T-cell (primary cell): ENCODE measurements at places on chromosomes 5 and 9. TPM values are rescaled to one million over a fixed set of nuclear protein-coding genes. Genes with fewer than 3 reads are reported as not detected.

EPB41L4B gene
- total RNA-seq: 0.16 TPM

DNA sequence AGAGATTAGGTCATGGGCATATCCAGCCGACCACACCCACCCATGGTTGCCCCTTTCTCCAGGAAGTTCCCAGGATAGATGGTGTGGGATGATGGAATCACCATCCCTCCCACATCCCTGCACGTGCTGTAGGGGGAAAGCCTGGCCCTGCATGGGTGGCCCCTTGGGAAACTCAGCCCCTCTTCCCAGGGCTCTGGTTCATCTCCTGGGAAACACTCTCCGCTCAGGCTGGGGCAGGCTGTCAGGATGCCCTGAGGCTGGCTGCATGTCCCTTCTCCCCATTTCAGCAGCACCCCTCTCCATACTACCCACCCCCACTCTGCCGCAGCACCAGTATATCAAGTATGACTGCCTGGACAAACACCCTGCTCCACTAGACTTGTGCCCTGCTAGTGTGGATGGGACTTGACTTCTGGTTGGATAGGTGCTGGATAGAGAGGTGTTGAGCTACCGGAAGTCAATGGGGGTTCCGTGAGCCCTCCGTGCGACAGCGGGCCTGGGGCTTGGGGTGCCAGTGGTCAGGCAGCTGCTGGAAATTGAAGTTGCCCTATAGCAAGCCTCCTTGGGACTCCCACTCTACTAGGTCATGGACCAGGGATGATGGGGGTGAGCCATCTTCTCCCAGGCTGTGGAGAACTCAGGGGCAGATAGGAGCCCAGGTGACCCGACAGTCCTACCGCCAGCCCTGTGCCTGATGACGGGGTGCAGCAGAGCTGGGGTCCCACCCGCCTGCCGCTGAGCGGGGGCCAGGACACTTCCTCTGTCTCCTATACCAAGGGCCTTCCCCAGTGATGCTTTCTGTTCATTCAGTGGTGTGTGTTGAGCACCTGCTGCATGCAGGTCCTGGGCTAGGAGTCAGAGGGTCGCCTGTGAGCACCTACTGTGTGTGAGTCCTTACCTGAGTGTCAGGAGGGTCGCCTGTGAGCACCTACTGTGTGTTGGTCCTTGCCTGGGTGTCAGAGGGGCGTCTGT is 69.4 kb upstream of the COL5A1 start:
- H3K27me3 ChIP-seq: peaks cover 17% of the 10 kb centered on the region
- H3K4me3 ChIP-seq: no peak overlapping the region
- no peak overlapping the region for H3K27ac ChIP-seq
- no peaks in the 10 kb centered on the region for H3K36me3 ChIP-seq
- no peak for DNase-seq

HMMR gene
- 0.84 TPM for total RNA-seq

SSNA1 gene
- 64.0 TPM for total RNA-seq

GRCh38 chr9:21817176-21817575 is 14.7 kb downstream of the MTAP start:
- no peak overlapping the region for H3K27ac ChIP-seq
- DNase-seq: no peak
- H3K4me1 ChIP-seq: peaks cover 11% of the 10 kb centered on the region
- no peaks in the 10 kb centered on the region for H3K27me3 ChIP-seq

DNA sequence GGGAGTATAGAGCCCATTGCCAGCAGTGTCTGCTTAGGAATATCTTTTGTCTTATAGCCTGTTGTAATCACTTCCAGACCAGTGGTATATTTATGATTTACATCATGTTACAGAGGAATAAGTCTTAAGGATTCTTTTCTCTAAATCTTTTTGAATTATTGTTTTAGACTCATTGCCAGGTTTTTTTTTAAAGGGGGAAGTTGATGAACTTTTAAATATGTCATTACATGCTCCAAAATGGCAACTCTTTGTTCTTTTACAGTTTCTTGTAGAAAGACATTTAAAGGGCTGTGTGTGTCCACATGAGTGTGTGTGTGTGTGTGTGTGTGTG is 59.4 kb upstream of the NFIB start:
- no peaks in the 10 kb centered on the region for H3K27me3 ChIP-seq
- no peaks in the 10 kb centered on the region for H3K4me1 ChIP-seq

DNA sequence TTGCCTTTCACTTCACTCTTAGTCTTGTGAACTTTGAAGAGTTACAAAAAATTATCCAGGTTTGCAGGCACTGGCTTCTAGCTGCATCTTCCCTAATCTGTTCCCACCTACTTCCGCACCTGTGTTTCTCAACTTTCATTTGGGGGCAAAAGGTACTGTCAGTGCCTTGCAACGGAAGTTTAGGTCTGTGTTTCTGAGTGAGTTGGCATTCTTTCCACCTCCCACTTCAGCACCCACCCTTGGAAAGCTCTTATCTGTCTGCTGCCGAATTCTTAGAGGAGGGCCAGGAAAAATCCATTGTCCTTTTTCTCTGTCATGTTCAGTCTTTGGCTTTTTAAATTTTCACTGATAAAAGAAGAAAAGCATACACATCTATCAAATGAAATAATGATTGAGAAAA is 89.7 kb upstream of the RASGRF2 start:
- no peak overlapping the region for H3K27ac ChIP-seq
- H3K4me1 ChIP-seq: no peaks in the 10 kb centered on the region
- DNase-seq: no peak

- no peaks in the 10 kb centered on the region for H3K27me3 ChIP-seq
- H3K27ac ChIP-seq: no peak overlapping the region
- no peaks in the 10 kb centered on the region for H3K36me3 ChIP-seq
- H3K4me1 ChIP-seq: no peaks in the 10 kb centered on the region
- no peak for DNase-seq
These were observed 619.7 kb upstream of the ARRDC3 start for GRCh38 chr5:92002721-92003274.

GRCh38 chr5:133696006-133696584 is 83.8 kb upstream of the FSTL4 start:
- no peaks in the 10 kb centered on the region for H3K4me1 ChIP-seq
- H3K27me3 ChIP-seq: peaks cover 19% of the 10 kb centered on the region
- no peaks in the 10 kb centered on the region for H3K36me3 ChIP-seq
- no peak for DNase-seq
- H3K27ac ChIP-seq: no peak overlapping the region

GRCh38 chr5:138605254-138605972 is 30.2 kb upstream of the HSPA9 start:
- peaks cover 48% of the 10 kb centered on the region for H3K27me3 ChIP-seq
- no peak overlapping the region for H3K4me3 ChIP-seq
- no peak for DNase-seq
- H3K27ac ChIP-seq: no peak overlapping the region
- H3K4me1 ChIP-seq: peaks cover 4% of the 10 kb centered on the region

DNA sequence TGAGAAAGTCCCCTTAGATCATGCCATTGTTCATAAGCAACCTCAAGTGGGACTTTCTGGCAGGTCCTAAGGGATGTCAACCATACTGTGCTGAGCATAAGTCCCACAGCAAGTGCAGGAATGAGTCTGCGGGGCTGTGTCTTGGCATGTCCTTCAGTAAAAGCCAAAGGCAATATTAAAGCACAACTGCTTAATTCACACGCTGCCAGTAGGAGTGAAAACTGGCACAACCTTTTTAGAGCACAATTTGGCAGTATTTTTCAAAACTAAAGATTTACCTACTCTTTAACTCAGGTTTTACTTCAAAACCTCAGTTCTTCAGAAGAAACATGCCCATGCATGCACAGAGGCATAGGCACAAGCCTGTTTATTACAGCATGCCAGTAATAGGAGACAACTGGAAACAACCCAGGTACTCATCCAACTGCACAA is 24.4 kb upstream of the SMAD5 start:
- H3K27me3 ChIP-seq: peaks cover 12% of the 10 kb centered on the region
- H3K4me1 ChIP-seq: no peaks in the 10 kb centered on the region
- DNase-seq: no peak
- no peak overlapping the region for H3K4me3 ChIP-seq

SLC45A2 gene
- not detected for total RNA-seq

DNA sequence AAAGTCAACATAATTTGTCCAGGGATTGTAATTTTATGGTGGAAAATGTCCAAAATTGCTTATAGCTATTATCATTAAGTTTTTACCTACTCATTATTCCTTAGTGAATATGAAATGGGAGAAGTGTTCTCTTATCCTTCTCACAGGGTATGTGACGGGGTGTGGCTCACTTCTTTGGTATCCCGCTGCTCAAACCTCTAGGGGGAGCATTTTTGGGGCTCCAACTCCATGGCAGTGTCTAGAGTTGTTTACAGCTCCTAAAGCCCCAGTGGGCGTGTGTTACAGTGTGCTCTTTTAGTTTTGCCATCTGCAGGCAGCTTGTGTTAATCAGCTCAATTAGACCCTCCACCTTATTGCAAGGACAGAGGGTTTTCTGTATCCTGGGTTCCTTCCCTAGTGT is 89.4 kb downstream of the CDKN2A start:
- no peak overlapping the region for H3K4me3 ChIP-seq
- no peak for DNase-seq
- H3K4me1 ChIP-seq: no peaks in the 10 kb centered on the region

GRCh38 chr9:125529107-125529506 is 177.9 kb downstream of the MAPKAP1 start:
- H3K27ac ChIP-seq: no peak overlapping the region
- DNase-seq: no peak
- no peaks in the 10 kb centered on the region for H3K36me3 ChIP-seq
- H3K4me1 ChIP-seq: peaks cover 5% of the 10 kb centered on the region
- H3K4me3 ChIP-seq: no peak overlapping the region

DNA sequence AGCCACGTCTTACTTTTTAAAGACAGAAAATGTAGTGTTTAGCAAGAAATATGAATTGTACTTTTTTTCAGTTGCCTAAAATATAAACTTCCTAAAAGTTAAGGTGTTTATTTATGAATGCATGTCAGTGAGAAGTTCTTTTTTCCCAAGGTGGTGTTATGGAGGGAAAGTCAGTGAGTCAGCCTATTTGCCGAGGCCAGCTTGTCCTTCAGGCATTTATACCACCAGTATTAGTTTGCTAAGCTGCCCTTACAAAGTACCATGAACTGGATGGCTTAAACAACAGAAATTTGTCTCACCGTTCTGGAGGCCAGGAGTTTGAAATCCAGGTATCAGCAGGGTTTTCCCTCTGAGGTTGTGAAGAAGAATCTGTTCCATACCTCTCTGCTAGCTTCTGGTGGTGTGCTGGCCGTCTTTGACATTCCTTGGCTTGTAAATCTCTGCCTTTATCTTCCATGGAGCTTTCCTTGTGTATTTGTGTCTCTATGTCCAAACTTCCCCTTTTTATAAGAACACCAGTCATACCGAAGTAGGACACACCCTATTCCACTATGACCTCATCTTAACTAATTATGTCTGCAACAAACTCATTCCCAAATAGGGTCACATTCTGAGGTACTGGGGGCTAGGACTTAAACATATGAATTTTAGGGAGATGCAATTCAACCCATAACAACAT is 38.4 kb downstream of the PRKACG start:
- H3K27me3 ChIP-seq: no peaks in the 10 kb centered on the region
- H3K36me3 ChIP-seq: no peaks in the 10 kb centered on the region
- no peak for DNase-seq
- peaks cover 14% of the 10 kb centered on the region for H3K4me1 ChIP-seq

DNA sequence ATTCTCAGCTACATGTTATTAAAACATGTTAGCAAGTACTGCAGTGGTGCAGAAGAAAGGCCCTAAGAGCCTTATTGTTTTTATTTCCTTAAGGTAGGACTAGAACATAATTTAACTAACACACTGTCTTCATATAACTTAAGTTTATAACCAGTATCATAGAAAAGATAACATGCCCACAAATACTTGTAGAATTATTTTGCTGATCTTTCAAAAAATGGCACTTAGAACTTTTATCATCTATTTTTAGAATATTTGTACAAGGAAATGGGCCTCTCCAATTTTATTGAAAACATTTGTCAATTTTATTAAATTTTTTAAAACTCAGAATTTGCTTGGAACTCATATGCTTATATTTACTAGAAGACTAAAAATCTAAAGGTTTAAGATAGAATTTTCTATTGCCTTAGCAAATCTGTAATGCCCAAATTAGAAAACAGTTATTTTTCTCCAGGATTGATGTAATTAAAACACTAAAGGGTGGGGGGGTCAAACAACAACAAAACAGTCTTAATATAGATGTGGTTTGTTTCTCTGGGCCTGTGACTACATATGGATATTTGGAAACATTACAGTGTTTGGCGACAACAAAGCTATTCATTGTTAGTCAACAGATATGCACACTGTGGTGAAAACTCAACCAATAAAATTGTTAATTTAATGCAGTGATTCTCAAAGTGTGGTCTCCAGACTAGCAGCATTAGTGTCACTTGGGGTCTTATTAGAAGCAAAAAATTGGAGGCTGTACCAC is 360.4 kb downstream of the PDE4D start:
- no peak overlapping the region for H3K27ac ChIP-seq
- H3K27me3 ChIP-seq: no peaks in the 10 kb centered on the region
- DNase-seq: no peak
- no peaks in the 10 kb centered on the region for H3K4me1 ChIP-seq

ANKRD31 gene
- 1.3 TPM for total RNA-seq

GRCh38 chr5:135998889-135999288 is 29.9 kb upstream of the TGFBI start:
- no peaks in the 10 kb centered on the region for H3K36me3 ChIP-seq
- DNase-seq: no peak
- no peaks in the 10 kb centered on the region for H3K4me1 ChIP-seq
- no peaks in the 10 kb centered on the region for H3K27me3 ChIP-seq
- no peak overlapping the region for H3K27ac ChIP-seq

DNA sequence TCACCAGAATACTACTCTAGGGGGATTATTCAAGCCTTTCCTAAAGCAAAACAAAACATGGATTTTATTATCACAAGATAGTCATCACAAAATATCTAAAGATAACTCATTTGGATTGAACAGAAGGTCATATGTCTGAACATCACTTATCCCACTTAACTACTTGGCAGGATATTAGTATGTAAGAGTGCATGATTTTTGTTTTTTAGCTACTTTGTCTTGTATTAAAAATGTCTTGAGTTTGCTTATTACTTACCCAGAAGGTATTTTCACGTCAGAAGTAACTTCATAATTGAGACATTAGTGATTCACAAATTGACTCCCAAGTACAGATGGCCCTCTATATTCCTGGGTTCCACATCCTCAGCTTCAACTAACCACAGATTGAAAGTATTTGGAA is 113.8 kb downstream of the TLE4 start:
- no peaks in the 10 kb centered on the region for H3K27me3 ChIP-seq
- H3K27ac ChIP-seq: no peak overlapping the region
- DNase-seq: no peak
- H3K4me1 ChIP-seq: no peaks in the 10 kb centered on the region

ZNF883 gene
- total RNA-seq: 0.79 TPM

PCDHA13 gene
- total RNA-seq: not detected

GRCh38 chr9:118273048-118273447 is 568.8 kb downstream of the TLR4 start:
- no peak for DNase-seq
- no peaks in the 10 kb centered on the region for H3K4me1 ChIP-seq
- H3K4me3 ChIP-seq: no peak overlapping the region
- H3K27ac ChIP-seq: no peak overlapping the region

- no peak overlapping the region for H3K4me3 ChIP-seq
- H3K27ac ChIP-seq: no peak overlapping the region
- DNase-seq: no peak
- no peaks in the 10 kb centered on the region for H3K36me3 ChIP-seq
- H3K27me3 ChIP-seq: no peaks in the 10 kb centered on the region
- H3K4me1 ChIP-seq: no peaks in the 10 kb centered on the region
These were observed 47.3 kb upstream of the SLC28A3 start for GRCh38 chr9:84387821-84388220.

IL5 gene
- total RNA-seq: not detected

- H3K27me3 ChIP-seq: no peaks in the 10 kb centered on the region
- DNase-seq: no peak
- H3K36me3 ChIP-seq: no peaks in the 10 kb centered on the region
- no peak overlapping the region for H3K27ac ChIP-seq
These were observed 805.3 kb downstream of the SEMA5A start for GRCh38 chr5:8740595-8740994.
